Muscle of back (tissue), 13 donors: ENCODE measurements at places on chromosomes 4 and X.

DNA sequence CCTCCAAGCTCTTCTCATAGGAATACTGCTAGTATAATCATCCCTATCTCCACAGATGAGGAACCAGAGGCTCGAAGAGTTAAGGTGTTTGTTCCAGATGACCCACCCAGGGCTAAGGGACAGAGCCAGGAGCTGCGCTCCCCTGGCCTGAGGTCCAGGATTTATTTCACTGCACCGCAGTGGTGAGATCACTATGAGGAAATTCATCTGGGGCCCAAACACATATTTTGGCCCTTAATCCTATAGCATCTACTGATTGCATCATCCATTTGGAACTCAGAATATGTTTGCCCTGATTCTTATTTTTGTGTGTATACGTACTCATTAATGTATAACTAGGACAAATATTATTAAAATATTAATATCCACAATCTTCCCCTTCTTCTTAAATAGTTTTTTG, 100.1 kb upstream of the RBPJ start:
- no peak for DNase-seq

DNA sequence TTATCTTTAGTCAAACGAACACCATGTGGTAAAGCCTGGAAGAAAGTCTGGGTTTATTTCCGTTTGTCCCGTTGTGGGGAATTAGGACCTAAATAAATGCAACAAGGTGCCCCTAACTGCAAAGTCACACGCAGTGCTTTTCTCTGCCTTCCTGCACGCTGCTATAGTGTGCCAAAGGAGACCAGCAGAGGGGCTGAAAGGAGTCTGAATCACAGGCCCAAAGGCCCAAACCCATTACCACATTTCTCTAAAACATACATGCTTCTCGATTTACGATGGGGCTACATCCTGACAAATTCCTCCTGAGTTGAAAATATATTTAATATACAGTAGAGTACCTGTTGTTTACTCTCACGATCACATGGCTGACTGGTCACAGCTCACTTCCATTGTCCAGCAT, 4.5 kb downstream of the VEGFC start:
- DNase-seq, result no peak

DNA sequence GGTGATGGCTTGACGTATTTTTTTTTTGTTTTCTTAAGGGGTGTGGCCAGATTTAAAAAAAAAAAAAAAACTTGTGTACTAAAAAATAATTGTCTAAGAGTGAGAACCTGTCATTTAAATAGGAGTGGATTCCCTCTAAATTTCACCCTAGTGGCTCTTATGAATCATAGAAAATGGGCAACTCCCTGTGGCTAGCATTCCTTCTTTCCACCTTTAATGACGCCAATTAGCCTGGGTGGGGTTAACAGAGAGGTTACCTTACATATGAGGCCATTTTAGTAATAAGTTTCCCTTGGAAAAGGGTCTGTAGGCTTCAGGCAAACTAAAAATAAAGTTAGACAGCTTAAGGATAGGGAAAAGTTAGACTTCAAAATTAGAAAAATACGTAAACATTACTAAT, 223.5 kb upstream of the FAM241A start:
- no peak for DNase-seq

DNA sequence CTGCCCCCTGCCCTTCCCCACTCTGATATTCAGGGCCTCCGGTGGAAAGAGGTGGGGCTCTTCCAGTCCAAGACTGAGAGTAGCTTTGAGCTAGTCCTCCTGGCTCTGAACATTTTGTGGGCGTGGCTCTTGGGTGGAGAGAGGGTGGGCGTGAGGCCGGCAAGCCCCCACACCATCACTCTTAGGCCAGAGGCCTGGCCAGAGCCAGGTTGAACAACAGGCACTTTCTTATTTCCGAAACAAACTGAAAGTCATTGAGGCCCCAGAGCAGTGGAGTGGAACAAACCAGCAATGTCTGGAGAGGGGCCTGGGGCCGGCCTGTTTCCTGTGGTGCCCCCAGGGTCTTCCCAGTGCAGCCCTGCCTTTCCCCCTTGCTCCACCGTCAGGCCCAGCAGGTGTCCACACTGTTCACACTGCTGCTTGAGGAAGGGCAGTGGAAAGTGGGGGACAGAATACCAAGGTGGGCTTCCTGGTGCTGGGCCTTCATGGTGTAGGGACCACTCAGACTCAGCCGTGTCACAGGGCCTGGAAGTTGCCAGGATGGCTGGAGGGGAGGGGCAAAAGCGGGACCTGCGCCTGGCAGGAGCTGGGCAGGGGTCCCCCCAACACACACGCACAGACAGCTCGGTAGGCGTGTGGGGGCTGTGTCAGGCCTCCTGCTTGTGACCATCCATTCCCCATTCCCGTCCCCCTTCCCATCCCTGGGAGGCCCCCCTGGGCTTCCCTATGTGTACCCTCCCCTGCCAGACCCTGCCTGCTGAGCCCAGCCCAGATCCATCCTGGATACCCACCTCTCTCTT, 2.9 kb downstream of the ADRA2C start:
- no peak for DNase-seq

- DNase-seq, result no peak
These were observed 354.9 kb downstream of the DHRSX start for GRCh38 chrX:2145692-2146367.

DNA sequence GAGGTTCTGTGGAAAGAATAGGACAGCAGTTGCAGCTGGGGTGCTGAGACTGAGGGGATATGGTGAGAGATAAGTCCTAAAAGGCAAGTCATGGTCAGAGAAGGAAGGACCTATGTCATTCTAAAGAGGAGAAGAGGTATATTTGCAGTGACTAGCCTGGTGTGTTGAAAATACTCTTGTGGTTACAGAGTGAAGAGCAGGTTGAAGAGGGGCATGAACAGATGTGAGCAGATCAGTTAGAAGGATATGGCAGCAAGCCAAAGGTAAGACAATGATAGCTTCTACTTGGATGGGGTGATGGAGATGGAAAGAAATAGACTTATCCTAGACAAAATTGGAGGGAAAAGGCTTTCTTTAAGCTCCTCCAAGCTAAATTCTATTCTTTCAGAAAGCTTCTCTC, 469.8 kb upstream of the CPEB2 start:
- DNase-seq, result no peak

DNA sequence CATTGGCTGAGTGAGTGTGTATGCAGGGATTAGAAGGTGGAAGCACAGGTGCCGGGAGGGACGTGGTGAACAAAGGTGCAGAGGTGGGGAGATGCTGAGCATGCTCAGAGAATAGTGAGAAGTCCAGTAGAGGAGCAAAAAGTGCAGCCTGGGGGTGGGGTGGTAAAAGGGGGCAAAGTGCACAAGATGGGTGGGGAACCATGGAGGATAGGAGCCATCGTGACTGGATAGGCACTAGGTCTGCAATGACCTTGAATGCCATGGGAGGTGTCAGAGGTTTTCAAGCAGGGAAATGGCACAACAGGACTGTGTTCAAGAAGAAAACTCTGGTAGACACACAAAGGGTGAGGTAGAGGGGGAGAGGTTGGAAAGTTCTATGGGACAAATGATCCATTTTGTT, 6.6 kb upstream of the DDX3X start:
- no peak for DNase-seq

- no peak for DNase-seq
These were observed 11.3 kb upstream of the COX18 start for GRCh38 chr4:73080789-73081188.

- DNase-seq, result no peak
These were observed 9.7 kb upstream of the GUF1 start for GRCh38 chr4:44668526-44668925.

GRCh38 chrX:9532349-9532748, 67.5 kb downstream of the TBL1X start:
- no peak for DNase-seq

GRCh38 chr4:636628-637159, 11.3 kb downstream of the PDE6B start:
- DNase-seq, result no peak

DNA sequence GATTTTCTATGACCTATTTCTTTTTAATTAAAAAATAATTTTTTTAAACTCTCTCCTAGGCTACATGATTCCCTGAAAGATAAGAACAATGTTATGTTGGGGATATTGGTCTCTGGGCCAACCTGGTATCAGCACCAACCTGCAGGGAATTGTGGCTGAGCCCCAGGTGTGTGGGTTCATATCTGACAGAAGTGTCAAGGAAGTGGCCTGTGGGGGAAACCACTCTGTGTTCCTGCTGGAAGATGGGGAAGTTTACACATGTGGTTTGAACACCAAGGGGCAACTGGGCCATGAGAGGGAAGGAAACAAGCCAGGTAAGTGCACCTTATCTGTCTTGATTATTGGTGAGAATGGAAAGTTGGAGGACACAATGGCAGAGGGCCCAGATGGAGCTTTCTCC, 13.5 kb downstream of the HERC3 start:
- DNase-seq, result no peak

GRCh38 chrX:86295293-86295692, 147.0 kb downstream of the DACH2 start:
- DNase-seq, result no peak

DNA sequence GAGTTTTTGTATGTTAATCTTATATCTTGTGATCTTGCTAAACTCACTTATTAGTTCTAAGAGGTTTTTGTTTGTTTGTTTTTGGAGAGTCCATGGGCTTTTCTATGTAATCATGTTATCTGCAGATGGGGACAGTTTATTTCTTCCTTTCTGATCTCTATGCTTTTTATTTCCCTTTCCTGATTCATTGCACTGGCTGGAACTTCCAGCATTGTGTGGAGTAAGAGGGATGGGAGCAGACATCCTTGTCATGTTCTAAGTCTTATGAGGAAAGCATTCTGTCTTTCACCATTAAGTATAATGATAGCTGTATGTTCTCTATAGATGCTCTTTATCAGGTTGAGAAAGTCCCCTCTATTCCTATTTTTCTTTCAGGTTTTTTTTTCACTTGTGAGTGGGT, 90.6 kb upstream of the TBC1D9 start:
- no peak for DNase-seq

DNA sequence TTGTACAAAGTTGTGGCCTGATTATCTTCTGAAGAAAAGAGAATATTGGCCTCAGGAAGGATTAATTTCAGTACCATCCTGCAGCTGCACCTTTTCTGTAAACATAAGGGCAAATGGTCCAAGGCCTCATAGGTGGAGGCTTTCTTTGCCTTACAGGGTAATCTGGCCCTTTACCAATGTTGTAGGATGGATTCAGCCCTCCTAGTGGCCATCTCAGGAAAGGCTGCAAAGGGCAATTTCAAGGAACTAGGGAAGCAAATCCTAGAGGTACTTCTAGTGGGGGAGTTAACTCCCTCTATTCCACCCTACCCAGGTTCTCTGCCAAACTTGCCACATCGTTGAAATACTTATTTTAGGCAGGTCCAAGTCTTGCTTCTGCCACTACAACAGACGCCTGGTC, 57.6 kb downstream of the UGT2B11 start:
- DNase-seq, result no peak

DNA sequence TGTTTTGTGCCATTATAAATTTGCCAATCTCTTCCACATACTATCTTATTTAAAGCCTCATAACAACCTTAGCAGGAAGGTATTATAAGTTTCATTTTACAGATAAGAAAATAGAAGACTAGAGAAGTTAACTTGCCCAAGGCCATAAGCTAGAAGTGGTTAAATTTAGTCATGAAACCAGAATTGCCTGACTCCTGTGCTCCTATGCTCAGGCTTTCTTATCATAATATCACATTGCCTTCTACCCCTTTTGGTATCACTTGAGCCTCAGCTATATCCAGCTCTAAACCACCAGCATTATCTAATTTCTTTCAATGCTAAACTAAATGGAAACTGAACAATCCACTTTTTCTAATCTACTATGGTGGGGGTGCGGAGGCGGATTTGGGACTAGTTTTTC, 164.7 kb downstream of the GBA3 start:
- no peak for DNase-seq
